ENCODE measurements at places on chromosomes 4 and X.

DNA sequence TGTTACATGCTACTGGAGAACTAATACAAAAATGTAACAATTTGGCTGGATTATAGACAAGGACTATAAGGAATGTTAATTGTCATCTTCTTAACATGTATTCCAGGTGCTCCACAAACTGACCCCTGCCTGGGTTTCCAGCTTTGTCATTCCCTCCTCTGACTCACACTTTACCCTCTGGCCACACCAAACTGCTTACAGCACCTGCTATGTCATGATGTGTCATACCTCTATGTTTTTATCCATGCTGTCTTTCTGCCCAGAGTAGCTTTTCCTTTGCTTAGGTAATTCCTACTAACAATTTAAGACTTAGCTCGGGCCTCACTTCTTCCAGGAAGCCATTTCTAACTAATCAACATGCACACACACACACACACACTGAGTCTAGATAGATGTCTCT is 14.0 kb upstream of the SHROOM4 start:
- DNase-seq: no peak

- no peak for DNase-seq
These were observed 41.2 kb upstream of the ENOX2 start for GRCh38 chrX:130944230-130944629.

GRCh38 chr4:177033135-177033534 is 240.4 kb upstream of the VEGFC start:
- DNase-seq: peak; percentile 4

- DNase-seq: no peak
These were observed 2256.1 kb upstream of the AGA start for GRCh38 chr4:179698321-179698720.

GRCh38 chr4:177441061-177441802 is 1.0 kb downstream of the AGA start:
- peak; percentile 42 for DNase-seq

All from NCI-H82 (cell line).